ENCODE measurements at places on chromosomes 1 and 21.

DNA sequence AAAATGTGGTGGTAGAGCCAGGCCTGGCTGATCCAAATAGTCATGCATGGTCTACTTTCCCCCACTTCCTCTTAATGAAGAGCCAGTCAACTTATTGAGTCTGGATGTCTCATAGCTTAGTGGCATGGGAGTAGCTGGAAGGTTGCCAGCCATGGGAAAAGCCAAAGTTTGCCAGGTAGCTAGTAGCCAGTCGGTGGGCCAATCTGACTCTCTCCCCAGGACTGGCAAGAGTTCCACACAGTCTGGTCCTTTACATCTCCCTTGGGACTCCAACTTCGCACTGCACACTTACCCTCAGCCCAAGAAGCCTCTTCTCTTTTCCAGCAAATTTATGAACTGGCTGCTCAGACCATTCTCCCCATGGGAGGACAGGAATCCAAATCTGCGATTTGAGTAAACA is 8.3 kb downstream of the WARS2 start:
- no peak for DNase-seq

DNA sequence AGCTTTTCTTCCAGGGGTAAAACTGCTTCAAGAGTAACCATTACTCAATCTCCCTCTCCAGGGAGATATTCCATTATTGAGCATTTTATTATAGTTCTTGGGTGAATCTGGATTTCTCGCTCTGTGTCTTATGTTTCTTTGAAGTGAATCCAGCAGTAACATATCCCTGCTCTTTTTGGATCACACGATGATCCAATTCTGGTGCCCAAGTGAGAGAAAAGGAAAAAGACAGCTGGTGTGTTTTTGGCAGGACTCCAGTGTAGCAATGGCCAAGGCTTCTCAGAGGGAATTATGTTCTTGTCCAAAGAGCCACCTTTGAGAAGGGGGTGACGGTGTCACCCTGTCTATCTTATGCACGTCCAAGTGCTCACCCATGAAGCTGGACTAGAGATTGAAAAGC is 140.3 kb upstream of the ERRFI1 start:
- no peak for DNase-seq

GRCh38 chr1:216894494-216894893 is 171.3 kb upstream of the ESRRG start:
- DNase-seq: no peak

DNA sequence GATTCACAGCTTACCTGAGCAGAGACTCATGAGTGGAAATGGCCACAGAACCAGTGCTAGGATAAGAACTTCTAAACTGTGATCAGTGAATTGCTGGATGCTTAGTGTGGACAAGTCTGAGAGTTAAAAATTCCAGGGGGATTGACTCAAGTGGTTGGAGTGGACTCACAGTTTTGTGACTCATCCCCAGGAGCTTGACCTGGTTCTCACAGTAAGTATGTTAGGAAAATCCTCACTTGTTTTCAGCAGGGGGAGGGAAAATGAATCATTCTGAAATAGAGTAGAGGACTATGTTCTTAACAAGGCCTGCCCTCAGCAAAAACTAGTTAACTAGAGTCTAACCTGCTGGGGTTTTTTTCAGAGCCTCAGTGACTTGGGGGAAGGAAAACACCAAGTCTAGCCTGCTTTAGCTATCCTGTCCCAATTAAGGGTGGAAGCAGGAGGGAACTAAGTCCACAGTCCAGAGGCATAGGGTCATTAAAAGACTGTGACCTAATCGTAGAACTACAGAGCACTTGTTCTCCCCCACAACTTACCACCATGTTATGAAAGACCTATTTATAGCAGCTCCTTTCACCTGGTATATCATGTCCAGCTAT is 6.1 kb upstream of the CDC73 start:
- no peak for DNase-seq

GRCh38 chr21:28604946-28605537 is 387.6 kb downstream of the LTN1 start:
- no peak for DNase-seq

- no peak for DNase-seq
Measured at GRCh38 chr21:25985990-25986389, 184.6 kb downstream of the APP start.

DNA sequence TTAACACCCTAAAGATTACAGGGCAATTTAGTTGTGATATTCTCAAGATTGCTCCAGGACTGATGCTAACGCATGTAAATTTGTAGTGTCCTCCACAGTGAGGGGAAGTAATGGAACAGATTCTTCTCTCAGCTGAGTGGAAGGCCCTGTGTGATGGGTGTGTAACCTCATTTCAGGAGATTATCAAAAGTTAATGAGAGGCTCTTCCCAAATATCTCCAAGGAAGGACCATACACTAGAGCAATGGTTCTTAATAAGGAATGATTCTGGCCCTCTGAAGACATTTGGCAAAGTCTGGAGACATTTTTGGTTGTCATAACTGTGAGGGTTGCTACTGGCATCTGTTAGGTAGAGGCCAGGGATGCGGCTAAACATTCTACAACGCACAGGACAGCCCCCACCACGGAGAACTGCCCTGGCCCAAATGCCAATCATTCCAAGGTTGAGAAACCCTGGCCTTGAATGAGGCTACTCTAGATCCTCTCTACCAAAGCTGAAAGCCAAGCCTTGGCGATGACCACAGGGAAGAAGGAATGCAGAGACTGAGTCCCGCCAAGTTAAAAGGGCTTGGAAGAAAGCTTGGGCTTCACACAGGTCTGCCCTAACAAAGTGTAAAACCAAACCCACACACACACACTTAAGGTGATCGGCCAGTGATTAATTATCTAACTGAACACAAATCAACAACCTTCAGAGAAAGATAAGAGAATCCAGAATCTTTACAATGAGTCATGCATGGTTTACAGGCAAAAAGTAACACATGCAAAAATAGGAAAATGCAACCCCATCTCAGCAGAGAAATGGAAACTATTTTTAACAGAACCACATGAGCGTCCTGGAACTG is 135.8 kb downstream of the SYF2 start:
- DNase-seq: no peak

DNA sequence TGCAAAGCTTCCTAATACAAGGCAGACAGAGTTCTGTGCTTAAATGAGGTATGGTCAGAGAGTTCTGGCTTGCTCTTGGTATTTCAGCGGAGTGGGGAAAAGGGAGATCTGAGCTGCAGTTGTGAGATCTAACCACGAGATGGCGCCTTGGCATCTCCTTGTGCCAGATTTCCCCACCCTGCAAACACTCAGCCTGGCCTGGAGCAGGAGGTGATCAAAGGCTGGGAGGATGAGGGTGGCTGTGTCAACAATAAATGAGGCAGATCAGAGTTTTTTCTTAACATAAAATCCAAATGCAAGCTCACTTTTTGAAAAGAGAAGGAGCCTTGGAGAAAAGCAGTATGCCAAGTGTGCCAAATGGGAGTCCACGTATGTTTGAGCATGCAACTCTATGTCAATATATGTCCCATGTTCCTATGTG is 4.1 kb upstream of the TFAP2E start:
- no peak for DNase-seq

- no peak for DNase-seq
Measured at GRCh38 chr1:27592232-27592930, 11.6 kb downstream of the AHDC1 start.

DNA sequence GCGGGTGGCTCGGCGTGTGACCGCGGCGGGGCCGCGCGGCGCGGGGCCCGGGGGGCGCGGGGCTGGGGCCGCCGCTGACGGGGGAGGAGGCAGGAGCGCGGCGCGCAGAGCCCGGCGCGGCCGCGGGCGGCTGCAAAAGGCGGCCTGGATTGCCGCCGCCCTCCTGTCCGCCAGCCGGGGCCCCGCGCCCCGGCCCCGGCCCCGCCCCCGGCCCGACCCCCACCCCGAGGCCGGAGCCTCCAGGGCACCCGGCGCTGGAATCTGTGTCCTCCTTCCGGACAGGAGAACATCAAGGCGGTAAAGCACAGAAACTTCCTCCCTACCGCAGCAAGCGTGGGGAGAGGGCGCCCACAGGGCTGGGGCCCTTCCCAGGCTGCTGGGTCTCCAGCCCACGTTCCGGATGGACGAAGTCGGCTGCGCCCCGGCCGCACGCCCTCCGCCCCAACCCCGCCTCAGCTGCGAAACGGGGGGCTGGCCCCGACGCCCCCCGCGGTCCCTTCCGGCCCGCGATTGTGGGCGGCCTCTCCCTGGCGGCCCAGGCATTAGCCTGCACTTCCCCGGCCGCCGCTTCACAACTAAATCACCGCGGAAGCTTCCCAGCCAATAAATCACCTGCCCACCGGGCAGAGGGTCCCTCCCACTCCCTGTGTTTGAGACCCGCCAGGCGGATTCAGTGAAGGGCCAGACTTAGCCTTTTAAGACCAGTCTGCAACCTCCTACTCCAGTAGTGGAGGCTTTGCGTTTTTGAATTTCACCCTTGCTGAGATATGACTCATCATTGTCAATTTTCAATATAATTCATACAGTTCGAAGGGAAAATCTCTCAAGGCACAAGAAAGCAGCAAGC is 106.0 kb downstream of the SLC45A1 start:
- no peak for DNase-seq

- DNase-seq: no peak
Measured at GRCh38 chr1:212622906-212623305, 14.3 kb downstream of the ATF3 start.

DNA sequence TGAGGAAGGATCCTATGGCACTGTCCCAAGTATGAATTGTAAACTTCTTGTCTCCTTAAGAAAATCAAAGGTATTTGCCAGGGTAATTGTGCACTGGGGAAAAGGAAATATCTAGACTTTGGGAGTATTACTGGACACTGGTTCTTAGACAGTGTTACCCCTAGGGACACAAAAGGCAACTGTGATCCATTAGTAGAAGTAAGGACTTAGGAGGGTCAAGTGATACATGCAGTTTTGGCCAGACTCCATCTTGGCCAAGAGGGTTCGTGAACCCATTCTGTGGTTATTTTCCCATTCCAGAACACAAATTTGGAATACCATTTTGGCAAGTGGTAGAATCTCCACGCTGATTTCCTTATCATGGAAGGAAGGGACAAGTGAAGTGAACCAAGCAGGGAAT is 98.1 kb downstream of the TM2D1 start:
- DNase-seq: no peak

DNA sequence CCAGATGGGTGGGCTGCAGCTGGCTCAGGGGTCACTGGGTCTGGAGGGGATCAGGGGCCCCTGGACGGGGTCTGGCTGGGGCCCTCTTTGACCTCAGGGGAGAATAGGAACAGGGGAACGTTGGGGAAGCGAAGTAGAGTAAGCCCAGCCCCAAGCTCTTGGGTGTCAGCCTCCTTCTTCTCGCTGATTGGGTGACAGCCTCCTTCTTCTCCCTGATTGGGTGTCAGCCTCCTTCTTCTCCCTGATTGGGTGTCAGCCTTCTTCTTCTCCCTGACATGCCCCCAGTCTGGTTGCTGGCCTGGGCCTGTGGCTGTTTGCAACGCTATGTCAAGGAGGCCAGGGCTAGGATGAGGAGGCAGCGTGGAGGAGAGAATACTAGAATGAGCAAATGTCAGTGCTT is 76.7 kb upstream of the CASZ1 start:
- DNase-seq: no peak

GRCh38 chr1:106677721-106678120 is 378.8 kb upstream of the PRMT6 start:
- no peak for DNase-seq

DNA sequence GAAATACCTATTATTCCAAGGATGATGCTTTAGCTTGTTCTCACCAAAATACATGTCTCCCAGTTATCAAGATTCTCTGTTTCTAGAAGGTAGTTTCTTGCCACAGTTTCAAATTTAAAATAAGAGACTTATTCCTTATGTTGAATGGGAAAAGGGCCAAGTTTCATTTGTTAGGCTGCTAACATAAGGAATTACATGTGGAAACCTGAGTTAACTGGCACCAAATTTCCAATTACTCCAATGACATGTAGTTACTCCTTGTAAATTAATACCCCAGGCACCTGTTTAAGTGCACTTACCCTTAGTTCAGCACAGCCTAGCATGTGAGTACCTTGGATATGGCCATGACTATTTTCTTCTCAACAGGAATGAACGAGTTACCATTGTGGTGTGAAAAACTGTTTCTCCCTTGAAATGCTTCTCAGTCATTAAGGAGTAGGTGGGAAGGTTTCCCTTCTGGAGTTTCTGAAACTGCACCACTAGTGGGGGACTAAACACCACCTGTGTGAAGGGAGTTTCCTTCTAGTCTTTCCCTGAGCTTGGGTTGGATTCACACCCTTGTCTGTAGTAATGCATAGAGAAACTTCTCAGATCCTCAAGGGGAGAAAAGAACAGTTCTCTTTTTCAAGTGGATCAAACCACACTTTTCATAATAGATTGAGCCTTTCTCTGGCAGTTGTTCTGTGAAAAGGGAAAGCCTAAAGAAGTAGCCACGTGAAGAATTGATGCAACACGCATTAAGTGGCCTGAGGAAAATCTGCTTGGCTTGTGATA is 32.3 kb upstream of the LRRC8C start:
- DNase-seq: no peak

GRCh38 chr21:33196941-33197374 is 32.8 kb upstream of the IFNAR2 start:
- DNase-seq: no peak

GRCh38 chr1:18344755-18345154 is 136.0 kb upstream of the KLHDC7A start:
- no peak for DNase-seq

GRCh38 chr1:31155216-31155806 is 84.4 kb downstream of the NKAIN1 start:
- no peak for DNase-seq

DNA sequence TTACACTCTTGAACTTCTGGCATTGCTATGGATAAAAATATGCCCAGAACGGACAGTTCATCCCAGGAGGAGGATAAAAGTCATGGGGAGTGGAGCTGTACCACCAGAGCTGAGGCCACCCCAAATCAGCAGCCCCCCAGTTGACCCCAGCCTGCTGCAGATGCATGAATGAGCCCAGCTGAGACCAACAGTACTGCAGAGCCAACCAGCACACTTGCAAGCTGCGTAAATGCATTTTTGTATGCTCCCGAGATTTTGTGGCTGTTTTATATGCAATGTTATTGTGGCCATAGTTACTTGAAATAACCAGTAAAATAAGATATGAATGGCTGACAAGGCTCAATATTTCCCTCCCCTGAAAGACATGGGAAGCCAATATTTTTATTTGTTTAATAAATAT is 264.6 kb downstream of the DUSP10 start:
- DNase-seq: no peak

DNA sequence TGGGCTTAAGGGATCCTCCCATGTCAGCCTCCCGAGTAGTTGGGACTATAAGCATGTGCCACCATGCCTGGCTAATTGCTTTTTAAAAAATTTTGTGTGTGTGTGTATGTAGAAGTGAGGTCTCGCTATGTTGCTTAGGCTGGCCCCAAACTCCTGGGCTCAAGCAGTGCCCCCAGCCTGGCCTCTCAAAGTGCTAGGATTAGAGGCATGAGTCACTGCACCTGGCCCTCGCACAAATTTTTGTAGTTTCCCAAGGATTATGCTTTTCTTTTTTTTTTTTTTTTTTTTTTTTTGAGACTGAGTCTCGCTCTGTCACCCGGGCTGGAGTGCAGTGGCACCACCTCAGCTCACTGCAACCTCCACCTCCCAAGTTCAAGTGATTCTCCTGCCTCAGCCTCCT is 144.4 kb upstream of the HNRNPU start:
- no peak for DNase-seq

Measured in vagina (tissue), 2 donors.